HFF-Myc (cell line): ENCODE measurements at places on chromosomes 5 and 9.
A peak's percentile ranks its signal among the peaks of the same experiment; 100 is the strongest.

DNA sequence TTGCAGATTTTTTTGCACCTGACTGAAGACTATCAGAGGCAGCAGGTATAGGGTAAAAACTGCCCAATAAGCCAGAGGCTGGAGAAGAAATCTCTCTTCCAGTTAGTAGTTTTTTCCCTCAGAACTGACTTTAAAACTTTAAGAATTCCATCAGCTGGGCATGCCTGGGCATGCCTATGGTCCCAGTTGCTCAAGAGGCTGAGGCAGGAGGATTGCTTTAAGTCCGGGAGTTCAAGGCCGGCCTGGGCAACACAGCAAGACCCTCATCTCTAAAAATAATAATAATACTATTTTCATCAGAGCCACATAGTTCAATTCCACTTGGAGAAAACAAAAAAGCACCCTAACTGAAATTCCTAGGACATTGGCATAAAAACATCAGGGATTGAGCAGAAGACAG, 30.3 kb downstream of the SUSD1 start:
- DNase-seq, result no peak

- no peak for DNase-seq
These were observed 9.0 kb downstream of the TTLL11 start for GRCh38 chr9:122084026-122084675.

- no peak for DNase-seq
These were observed 1.4 kb upstream of the ETF1 start for GRCh38 chr5:138544181-138545134.

GRCh38 chr5:56434986-56435385, 201.9 kb upstream of the ANKRD55 start:
- DNase-seq, result no peak

DNA sequence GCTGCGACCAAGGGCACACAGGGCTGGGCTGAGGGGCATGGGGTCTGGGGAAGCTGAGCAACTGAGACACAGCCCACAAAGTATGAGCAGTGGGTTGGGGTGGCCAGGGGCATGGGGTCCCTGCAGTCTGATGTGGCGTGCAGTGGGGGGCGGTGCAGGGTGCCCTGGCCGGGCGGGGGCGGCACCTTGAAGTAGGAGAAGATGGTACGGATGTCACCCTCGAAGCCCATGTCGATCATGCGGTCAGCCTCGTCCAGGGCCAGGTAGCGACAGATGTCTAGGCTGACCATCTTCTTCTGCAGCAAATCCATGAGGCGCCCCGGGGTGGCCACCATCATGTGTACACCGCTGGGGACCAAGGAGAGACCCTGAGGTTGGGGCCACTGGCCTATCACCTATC, 3.3 kb downstream of the DDX41 start:
- no peak for DNase-seq

DNA sequence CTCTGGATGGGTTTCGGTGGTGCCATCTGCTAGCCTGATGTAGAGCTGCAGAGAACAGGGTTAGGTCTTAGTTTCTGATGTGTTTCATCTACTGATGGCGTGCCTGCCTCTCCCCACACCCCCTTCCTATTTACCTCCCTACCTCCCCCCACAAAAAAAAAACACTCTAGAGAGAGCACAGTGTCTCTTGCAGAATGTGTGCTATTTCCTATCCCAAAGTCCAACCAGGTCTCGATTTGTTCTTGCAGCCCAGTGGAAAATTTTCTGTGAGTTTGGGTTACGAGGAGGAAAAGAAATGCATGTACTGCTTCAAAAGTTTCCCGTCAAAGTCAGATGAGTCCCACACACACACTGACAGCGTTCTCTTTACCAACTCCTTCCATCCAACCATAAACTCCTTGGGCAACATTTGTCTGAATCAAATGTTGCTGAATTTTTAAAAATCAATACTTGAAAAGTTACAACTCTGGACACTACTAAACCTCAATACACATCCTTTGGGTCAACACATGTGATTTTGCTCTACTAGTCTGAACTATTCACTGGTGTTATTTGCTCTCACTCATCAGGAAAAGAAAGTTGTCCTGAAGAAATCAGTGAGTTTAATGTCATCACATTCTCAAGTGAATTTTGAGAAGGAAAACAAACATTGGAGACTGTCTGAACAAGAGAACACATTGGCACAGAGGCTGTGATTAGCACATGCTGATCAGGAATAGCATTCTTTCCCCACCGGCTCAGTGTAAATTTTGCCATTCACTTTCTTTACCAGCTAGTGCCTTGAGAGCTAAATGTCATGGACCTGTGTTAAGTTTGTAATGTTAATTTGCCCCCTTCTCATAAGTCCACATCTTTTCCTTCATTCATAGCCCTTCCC, 84.1 kb downstream of the MAMDC2 start:
- DNase-seq, result no peak

DNA sequence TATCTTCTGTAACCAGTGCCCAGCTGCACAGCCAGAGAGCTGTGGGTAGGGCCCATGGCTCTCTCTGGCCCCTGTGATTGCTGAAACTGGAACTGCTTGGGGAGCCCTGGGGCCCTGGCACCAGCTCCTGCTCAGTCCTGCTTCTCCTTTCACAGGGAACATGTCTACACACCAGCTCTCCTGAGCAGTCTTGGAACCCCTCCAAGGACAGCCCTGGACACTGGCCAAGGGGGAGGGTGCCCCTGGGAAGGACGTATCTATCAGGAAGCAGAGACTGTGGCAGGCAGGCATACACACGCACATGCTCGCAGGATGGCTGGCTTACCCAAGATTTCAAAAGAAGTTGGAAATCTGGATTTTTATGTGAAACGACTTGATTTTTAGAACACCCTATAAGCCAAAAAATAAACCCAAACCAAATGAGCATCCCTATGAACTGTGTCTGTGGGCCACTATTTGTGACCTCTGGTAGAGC, 8.8 kb upstream of the TRAF1 start:
- DNase-seq, result peak; percentile 90

GRCh38 chr5:83972236-83972635, 251.6 kb upstream of the HAPLN1 start:
- no peak for DNase-seq

DNA sequence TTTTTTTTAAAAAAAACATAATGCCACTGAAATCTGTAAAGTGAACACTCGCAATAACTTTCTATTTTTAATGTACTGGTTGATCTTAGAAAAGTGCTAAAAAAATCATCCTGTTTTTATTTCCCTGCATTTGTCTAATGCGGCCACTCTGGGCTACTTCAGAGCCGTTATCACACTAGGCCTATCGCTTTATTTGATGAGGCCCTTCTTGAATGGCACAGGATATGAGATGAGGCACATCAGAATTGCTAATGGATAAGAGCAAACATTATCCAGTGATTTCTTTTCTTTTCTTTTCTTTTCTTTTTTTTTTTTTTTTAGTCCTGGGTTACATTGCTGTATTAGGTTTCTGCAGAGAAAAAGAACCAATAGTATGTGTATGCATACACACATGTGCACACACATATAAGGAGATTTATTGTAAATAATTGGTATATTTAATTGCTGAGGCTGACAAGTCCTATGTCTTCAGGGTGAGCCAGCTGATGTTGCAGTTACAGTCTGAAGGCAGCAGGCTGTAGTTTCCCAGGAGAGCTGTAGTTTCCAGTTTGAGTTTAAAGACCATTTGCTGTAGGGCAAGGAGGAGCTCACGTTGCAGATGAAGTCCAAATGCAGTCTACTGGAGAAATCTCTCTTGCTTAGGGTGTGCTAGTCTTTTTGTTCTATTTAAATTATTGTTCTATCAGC, 391.7 kb downstream of the MED10 start:
- DNase-seq, result no peak

- DNase-seq, result no peak
These were observed 45.6 kb downstream of the SAR1B start for GRCh38 chr5:134586866-134587524.

DNA sequence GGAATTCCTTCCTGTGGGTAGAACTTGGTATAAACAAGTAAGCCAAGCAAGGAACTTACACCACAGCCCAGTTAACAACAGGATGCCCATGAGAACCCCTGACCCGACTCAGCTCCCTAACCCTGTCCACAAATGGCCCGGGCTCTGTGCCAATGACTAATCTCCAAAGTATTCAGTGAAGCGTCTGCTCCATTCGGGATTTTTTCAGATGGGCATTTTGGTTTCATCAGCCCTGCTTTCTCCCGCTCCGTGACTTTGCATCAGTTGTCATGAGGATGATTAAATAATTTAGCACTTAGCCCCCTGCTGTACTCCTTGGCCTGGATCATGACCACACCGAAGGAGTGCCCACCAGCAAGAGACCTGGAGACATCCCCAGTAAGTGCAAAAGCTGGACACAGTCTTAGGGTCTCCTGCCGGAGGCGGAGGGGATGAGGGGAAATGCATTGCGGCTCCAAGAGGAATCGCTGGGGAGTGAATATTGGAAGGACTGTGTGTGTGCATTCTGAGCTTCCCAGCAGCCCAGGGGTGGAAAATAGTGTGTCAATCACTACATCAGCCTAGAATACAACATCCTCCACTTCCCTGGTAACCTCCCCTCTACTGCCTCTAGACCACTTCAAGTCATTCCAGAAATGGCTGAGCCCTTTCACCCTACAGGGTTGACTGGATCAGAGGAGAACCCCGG, 41.4 kb upstream of the DNAH5 start:
- DNase-seq, result peak; percentile 83

DNA sequence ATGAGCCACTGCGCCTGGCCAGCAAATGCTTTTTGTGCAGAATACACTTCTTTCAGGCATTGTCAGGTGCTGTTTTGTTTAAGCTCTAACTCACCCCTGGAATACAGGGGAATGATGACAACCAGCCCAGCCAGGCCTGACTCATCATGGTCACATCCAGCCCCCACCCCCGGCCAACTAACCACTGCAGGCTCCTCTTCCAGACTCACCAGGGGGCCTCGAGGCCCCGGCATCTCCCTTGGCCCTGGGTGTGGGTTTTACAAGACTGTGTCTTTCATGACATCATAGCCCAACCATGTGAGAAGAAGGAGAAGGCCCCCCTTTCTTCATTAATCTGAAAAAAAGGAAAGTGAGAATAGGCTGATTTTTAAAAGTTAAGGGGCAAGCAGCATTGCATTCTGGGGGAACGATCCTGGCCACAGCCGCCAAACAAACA, 35.5 kb downstream of the OLFML2A start:
- DNase-seq, result peak; percentile 82

DNA sequence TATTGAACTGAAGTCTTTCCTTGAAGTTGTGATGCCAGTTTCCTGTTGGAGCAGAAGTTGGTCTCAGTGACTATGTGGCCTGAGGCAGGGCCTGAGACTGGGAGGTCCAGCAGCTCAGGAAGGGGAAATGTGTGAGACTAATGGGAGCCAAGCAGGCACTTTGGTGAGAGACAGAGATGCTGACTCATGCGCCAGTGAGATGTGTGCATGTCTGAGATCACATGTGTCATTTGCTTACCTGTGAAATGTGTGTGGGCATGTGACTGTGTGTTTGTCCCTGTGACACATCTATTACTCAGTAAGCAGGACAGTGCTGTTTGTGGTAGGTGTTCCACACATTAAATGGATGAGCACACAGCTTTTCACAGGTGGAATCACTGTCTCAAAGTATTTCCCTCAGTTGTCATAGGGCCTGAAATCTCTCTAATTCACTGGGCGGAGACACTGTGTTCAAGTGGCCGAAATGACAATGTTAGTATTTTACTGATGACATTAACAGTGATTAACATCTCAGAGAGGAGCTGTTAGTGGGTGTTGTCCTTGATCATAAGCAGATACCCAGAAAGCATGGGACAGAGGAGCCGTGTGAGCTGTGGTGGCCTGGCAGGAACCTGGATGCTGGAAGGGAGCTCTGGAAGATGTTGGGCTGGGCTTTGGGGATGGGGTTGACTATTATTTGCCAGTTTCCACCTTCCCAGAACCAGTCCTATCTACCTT, 7.4 kb downstream of the NPR2 start:
- DNase-seq, result no peak

- peak; percentile 55 for DNase-seq
These were observed 27.0 kb upstream of the ERGIC1 start for GRCh38 chr5:172806897-172807672.

- DNase-seq, result no peak
These were observed 237.7 kb upstream of the MEF2C start for GRCh38 chr5:89120719-89121118.

GRCh38 chr5:109876941-109877669, 187.4 kb downstream of the MAN2A1 start:
- no peak for DNase-seq

DNA sequence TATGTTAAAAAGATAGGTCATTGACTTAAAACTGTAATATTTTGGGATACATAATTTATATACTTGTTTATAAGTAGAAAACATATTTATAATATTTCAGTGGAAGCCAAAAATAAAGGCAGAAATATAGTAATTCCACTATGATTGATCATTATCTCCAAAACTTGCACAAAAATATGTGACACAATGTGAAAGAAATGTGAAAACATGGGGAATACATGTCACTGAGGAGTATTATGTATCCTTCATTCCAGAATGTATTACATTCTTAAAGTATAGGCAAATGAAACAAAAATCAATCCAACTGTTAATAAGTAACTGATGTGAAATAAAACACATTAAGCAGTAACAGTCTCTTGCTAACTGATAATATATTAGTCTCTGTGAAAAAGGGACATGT, 236.7 kb downstream of the CDH18 start:
- no peak for DNase-seq

DNA sequence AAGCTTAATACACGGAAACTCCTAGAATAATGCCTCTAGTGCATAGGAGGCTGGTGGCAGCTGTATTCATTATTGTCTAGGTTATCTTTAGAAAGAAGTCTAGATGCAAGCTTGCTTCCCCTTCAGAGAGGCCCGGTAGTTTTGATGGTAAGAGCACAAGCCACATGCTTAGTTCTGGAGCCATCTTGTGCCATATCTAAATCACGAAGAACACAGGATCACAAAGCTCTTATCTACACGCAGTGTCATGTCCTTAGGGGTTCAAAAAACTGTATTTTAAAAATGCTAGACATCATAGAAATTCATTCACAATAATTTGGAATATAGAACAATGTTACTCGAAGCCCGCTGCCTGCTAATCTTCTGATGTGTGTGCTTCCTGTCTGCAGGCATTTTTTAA, 6.2 kb downstream of the CACFD1 start:
- no peak for DNase-seq

GRCh38 chr5:110803467-110804326, 64.9 kb downstream of the SLC25A46 start:
- DNase-seq, result no peak

GRCh38 chr9:104412238-104412637, 91.8 kb upstream of the OR13F1 start:
- no peak for DNase-seq

DNA sequence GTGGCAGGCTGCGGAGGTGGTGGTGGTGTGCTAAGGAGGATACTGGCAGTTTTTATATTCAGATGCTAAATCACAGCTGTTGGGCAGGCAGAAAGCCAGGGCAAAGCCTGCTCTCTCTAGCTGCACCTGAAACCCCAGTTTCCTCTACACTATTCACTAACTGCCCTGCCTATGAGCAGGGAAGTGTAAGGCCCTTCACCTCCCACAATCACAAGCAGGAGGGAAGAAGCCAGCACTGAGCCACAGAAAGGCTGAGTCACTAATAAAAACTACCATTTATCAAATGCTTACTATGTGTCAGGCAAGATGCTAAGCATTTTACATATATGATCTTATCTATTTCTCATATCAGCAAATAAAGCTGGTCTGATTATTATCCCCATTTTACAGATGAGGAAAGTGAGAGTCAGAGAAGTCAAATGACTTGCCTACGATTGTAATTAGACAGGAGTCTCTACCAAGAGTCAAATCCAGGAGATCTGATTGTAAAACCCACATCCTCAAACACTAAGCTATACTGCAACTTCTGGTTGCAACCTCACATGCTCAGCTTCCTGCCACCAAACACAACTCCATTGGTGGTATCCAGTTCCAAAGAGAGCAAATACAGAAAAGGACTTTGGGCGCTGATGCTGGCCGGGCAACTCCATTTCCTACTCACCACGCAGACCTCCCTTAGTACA, 17.7 kb upstream of the IL6ST start:
- peak; percentile 63 for DNase-seq

- DNase-seq, result no peak
These were observed at the start of gene CDKN2B-AS1 for GRCh38 chr9:21994556-21995005. Gene CDKN2B-AS1 (plus strand): TSS chr9:21994791.
